ENCODE measurements at places on chromosomes 4 and X.
A peak's percentile ranks its signal among the peaks of the same experiment; 100 is the strongest.

- DNase-seq = no peak
These were observed 206.5 kb upstream of the PDE5A start for GRCh38 chr4:119834906-119835612.

DNA sequence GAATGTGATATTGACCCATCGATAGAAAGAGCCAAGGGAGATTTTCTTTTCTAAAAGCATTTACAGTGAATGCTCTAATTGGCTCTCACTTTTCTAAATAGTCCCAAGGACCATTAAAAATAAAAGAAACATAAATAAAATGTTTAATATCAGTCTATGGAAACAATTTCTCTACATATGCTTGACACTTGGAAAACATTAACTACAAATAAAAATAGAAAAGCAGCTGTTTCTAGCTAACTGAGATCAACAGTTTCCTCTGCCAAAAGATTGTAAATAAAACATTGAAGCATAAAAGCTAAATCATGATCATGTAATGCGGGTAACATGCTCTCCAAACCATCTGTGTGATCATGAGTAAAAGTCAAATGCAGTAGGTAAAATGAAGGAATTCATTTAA is 49.7 kb downstream of the CORIN start:
- DNase-seq = no peak

DNA sequence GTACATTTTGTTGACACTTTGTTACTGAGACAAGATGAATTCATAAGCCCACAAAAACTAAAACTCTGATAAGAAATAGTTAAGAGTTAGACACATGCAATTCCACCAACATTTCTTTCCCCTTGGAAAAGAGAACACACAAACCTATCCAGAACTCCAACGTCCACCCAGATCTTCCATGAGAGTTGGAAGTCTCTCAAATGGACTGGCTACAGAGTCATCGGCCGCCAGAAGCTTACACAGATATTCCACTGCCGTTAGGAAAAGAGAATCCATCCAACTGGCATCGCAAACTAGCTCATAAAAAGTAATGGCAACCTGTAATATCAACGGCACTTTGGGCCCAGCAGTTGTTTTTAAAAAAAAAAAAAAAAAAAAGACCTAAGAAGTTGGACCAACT is 114.7 kb downstream of the PRKX start:
- no peak for DNase-seq

- DNase-seq = no peak
These were observed 45.1 kb upstream of the TSPAN7 start for GRCh38 chrX:38516196-38516774.

- no peak for DNase-seq
These were observed 3.6 kb upstream of the BBS12 start for GRCh38 chr4:122728856-122729255.

- DNase-seq = peak; percentile 7
These were observed 1.0 kb downstream of the LAMP2 start for GRCh38 chrX:120468071-120468470.

- no peak for DNase-seq
These were observed at the start of gene TADA2B for GRCh38 chr4:7043284-7044136. TSS of gene TADA2B (plus strand) at chr4:7043372. CDS start at chr4:7043580, 208 bp downstream.

DNA sequence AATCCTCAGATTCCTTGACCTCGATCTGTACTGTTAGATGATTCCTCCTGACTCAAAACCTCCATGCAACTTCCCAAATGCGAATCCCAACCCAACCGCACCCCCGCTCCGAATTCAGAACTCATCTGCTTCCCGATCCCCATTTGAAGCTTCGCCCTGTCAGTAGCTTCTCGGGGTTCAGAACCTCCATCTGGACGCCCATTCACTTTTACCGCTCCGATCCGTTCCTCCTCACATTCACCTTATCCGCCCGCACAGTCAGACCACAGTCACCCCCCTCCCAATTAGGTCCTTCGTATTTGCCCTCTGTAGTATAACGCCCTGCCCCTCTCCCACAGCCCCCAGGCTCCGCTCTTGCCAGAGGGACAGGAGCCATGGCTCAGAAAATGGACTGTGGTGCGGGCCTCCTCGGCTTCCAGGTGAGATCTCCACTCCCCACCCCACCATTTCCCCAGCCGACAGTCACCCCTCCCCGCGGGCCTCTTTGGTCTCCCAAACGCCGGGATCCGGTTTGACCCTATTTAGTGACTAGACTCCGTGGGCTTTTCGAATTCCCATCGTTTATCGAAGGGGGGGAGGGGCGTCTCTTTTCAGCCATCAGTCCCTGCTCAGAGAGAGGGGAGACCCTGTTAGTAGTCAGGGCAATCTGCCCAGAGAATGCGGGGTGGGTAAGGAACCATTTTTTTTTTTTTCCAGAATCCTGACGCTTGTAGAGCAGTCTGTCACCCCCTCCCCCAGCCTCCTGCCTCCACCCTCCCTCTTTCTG is 691 bp downstream of the MAGED1 start:
- DNase-seq = no peak

DNA sequence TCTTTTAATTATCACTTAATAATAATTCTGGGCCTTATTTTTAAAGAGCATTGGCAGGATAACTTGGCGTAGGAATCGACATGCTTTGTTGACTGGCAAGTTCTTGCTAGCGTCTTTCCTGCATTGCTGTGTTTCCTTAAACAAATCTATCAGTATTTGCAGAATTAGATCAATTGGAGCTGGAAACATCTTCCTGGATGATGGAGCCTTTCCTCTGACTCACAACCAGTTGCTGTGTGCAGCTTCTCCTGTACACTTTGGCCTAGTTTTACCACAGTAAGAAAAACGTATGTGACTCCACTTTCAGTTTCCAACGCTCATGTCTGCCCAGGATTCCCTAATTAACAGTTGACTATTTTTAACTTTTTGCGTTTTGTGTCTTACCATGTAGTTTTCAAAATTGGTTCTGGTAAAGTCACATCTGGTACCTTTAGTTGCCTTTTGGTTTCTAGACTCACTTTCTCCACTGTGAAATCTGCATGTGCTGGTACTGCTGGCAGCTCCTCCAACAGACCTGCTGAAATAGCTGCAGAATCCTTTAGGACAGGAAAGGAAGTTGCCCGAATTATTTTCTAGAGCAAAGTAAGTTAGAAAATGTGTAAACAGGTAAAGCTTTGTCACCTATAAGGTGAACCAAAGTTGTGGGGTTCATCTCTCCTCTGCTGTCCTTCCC is 553.2 kb upstream of the FAT1 start:
- DNase-seq = no peak

DNA sequence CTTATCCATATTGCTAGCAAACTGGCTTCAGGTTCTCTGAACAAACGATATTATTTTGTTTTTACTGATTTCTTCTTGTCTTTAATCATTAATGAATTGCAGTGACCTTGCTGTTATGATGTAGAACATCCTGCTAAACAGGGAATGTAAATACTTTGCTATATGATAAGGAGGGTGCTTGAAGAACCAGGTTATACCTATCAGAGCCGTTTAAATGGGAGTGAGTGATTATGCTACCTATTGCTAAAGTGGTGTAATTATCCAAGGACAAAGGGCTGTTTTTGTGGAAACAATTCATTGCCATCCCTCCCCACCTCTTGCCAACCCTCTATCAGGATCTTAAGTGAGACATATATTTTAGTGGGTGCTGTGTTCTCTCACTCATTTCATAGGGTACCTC is 788.9 kb downstream of the RPA4 start:
- no peak for DNase-seq

GRCh38 chrX:41580423-41581064 is 108.2 kb upstream of the GPR34 start:
- DNase-seq = no peak

GRCh38 chr4:181588733-181589302 is 654.4 kb upstream of the TENM3 start:
- no peak for DNase-seq

GRCh38 chr4:3715061-3715854 is 50.9 kb upstream of the ADRA2C start:
- DNase-seq = no peak

DNA sequence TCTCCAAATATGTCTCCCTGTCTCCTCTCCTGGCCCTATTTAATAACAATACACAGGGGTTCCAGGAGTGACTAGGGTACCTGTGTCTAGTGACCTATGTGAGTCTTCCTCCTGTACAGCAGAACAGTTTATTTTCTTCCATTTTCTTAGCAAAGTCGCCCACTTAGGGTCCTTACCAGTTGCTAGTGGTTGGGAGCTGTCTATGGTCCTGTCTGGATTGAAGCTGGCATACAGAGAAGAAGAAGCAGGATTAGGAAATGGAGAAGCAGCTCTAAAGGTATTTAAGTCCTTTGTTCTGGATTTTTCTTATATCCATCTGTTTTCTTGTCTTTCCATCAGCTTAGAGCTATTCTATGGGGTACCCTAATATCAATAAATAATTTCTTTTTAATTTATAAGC is 587.1 kb upstream of the CPEB2 start:
- DNase-seq = no peak

DNA sequence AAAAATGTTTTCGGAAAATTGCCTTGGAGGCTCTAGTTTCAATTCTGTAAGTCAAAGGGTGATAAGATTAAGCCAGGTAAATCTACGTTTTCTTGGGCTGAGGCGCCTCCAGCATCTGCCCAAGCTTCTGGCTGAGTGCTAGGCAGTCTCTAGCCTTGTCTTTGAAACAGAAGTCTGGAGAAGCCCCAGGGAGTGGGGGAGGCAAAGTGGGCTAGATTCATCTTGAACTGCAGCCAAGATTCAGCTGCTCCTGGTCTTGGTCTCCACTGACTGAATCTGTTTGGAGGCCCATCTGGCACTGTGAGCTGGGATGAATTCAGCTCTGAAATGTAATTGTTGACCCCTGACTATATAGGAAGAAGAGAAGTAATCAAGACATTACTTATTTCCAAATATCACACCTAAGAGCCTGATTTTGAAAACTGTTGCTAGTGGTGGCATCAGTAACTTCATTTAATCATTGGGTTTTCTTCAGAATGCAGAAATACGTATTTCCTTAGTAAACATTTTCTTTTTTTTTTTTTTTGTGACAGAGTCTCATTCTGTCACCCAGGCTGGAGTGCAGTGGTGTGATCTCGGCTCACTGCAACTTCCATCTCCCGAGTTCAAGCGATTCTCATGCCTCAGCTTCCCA is 187.3 kb upstream of the LEF1 start:
- DNase-seq = no peak

GRCh38 chr4:17273047-17273446 is 238.8 kb downstream of the QDPR start:
- DNase-seq = no peak

All from GM20000 (cell line).